ENCODE measurements at places on chromosomes 5 and 9.

DNA sequence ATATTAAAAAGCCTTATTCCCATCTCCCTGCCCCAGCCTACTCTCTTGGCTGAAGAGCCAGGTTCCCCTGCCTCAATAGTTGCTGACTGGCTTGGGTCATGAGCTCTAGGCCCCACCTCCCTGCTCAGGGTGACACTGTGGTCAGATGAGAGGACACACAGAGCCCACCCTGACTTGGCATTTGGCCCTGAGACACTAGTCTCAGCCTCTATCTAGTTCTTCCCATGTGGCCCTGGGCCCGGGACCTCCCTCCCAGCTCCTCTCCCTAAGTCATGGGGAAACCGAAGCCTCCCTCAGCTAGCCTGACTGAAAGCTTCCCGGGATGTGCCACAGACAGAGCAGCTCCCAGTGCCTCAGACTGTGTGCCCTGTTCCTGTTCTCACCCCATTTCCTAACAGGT lies 5.8 kb upstream of the MYOZ3 start:
- DNase-seq, result no peak

DNA sequence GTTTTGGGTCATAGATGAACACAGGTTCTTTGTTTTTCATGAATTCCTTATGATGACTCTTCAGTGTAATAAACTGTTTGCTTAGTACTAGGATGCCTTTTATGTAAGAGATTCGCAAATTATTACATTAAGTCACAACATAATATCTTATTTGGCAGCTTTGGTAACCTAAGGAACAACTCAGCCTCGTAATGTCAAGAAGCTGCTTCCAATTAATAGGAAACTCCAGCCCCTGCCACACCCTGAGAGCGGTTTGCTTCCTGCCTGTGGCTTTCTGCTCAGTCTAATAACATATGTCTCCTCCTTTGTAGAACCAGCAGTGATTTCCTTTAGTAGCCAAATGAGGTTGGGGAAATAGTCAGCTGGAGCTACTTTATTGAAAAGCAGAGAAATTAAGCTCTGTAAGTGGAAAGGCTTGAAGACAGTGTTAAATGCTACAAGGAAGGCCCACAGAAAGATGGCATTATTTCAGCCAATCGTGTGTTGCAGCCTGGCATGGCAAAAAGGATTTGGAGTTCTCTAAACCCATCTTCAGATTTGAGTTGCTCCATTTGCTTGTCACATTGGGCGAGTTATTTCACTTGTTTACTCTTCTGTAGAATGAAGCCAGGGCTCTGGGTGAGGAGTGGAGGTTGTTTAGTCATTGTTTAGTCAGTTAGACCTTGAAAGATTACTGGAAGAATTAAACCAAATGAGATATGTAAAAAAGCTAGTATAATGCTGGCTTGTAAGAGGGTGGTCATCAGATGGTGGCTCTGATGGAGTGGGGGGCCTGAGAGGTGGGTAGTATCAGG lies 54.1 kb downstream of the MTAP start:
- DNase-seq, result no peak

- no peak for DNase-seq
These were observed 768.8 kb upstream of the GRAMD2B start for GRCh38 chr5:125654392-125654791.

- DNase-seq, result no peak
These were observed 35.2 kb downstream of the WHRN start for GRCh38 chr9:114470121-114470520.

GRCh38 chr5:42321785-42322184 lies 101.5 kb upstream of the GHR start:
- no peak for DNase-seq

GRCh38 chr5:152147286-152147685 lies 222.6 kb upstream of the GLRA1 start:
- no peak for DNase-seq

DNA sequence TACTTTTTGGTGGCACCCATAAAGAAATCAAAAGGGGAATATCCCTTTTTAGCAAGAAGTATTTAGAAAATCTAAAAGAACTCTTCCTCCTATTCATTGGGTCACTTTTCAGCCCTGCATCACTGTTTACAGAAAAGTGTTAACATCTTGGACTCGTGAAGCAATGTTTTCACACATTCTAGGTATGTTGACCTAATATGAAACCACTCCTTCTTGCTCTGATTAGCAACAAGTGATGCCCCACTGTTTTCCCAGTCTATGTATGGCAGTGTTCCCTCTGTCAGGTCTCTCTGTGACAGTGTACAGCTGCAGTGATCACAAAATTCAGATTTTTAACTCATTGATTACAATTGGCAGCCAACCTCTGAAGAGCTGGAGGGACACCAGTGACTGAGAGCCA lies 148.2 kb upstream of the SLC12A2 start:
- no peak for DNase-seq
